ENCODE measurements at places on chromosomes 4 and X.

DNA sequence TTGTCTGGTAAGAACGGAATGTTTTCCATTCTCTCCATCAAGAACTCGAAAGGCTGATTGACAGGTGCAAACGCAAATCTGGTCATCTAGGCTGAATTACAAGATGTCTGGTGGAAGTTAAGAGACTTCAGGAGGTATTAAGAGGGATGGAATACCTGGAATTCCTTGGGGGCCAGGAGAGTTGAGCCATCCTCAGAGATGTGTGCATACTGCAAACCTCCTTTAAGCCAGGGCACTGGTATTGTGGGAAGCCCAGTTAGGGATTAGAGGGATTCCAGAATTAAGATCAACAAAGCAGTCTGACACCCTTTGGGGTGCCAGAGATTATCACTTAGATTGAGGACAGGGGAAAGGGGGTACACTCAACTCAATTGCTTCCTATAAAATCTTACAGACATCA is 151.4 kb downstream of the VCX3A start:
- DNase-seq, result no peak

DNA sequence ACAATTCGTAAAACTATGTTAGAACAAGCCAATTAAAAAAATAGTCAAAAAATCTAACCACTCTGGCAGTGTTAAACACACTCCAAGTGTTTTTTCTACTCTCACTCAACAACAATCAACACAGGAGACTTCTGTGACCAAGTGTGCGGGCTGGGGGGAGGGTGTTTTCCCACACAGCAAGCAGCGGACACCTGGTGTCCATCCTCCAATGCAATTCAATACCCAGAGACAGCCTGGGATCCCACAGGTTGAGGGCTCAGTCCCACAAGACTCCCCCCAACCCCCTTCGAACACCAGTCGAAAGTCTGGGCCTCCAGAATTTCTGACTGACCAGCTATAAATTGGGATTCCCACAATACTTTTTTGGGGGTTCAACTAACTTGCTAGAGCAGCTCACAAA is 8.3 kb upstream of the PIM2 start:
- DNase-seq, result no peak

DNA sequence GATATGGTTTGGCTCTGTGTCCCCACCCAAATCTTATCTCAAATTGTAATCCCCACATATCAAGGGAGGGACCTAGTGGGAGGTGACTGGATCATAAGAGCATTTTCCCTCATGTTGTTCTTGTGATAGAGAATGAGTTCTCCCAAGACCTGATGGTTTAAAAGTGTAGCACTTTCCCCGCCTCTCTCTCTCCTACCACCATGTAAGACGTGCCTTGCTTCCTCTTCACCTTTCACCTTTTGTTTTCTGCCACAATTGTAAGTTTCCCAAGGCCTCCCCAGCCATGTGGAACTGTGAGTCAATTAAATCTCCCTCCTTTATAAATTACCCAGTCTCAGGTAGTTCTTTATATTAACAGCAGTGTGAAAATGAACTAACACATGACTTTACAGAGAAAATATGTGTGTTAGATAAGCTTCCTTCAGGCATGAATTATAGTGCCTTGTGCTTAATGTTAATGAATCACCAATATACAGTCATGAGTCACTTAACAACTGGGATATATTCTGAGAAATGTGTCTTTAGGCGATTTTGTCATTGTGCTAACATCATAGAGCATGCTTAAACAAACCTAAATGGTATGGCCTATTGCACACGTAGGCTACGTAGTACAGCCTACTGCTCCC is 37.9 kb downstream of the PDGFC start:
- no peak for DNase-seq

- no peak for DNase-seq
Measured at GRCh38 chr4:148030193-148030873, 298.4 kb downstream of the ARHGAP10 start.

GRCh38 chr4:183971929-183972490 is 66.9 kb downstream of the STOX2 start:
- DNase-seq, result no peak

DNA sequence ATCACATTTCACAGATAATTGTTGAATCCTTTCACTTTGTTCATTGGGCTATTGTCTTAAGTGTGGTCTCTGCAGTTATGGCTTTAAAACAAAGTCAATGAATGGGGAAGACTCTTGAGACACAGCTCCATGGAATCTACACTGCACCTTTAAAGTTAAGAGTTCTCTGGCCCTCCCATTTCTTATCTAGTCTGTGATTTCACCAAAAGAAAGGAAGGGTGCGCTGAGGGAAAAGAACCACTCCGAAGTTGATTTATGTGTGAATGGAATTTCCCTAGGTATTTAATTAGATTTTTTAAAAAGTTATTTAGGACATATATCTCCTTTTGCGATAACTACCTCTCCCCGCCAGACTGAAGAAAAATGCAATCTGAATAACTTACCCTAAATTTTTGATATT is 2.5 kb downstream of the SEPTIN11 start:
- no peak for DNase-seq

DNA sequence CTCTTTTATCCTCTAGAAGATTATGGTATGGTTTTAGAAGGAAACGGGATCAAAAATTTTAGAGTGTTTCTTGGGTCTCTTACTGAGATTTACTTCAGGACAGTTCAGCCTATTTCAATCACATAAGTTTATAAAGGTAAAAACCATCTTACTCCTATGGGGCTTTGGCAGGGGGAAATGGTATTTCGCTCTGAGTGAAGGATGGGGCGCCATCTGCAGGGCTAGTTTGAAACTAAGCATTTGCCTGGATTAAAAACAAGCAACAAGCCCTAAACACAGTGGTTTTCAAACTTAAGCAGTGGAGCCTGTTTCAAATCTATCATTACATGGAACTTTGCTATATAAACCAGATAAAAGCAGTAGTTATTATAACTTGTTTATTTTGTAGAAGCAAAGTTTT is 361.5 kb upstream of the FMR1 start:
- no peak for DNase-seq

DNA sequence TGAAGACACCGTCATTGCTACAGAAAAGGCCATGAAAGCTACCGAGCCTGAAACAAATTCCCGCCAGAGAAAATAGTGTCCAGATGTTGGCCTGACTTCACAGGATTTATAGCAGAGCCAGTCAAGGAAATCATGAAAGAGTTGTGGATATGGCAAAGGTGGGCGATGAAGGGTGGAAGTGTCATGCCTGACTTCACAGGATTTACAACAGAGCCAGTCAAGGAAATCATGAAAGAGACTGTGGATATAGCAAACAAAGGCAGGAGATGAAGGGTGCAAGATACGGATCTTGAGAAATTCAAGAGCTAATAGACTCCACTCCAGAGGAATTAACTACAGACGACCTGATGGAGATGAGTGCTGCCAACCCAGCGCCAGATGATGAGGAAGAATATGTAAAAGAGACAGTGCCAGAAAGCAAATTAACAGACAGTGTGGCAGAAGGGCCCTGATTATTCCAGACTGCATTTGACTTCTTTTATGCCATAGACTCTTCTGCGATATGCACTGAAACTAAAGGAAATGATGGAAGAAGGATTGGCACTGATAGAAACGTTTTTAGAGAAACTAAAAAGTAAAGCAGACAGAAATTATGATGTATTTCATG is 17.2 kb downstream of the TRMT44 start:
- DNase-seq, result no peak

- DNase-seq, result peak; percentile 1
Measured at GRCh38 chr4:158496030-158496741, 25.5 kb upstream of the RXFP1 start.

- DNase-seq, result no peak
Measured at GRCh38 chrX:67346667-67347066, 197.2 kb upstream of the AR start.

GRCh38 chrX:128816919-128817318 is 706.4 kb downstream of the SMARCA1 start:
- DNase-seq, result no peak

- DNase-seq, result no peak
Measured at GRCh38 chr4:99861120-99861905, 32.9 kb downstream of the LAMTOR3 start.
